MM.1S (cell line): ENCODE measurements at places on chromosomes 13 and 19.

- H3K4me1 ChIP-seq = peaks cover 8% of the 10 kb centered on the region
- H3K4me3 ChIP-seq = no peak overlapping the region
- DNase-seq = no peak
Measured at GRCh38 chr19:48896191-48896720, 2.3 kb downstream of the TULP2 start.

DNA sequence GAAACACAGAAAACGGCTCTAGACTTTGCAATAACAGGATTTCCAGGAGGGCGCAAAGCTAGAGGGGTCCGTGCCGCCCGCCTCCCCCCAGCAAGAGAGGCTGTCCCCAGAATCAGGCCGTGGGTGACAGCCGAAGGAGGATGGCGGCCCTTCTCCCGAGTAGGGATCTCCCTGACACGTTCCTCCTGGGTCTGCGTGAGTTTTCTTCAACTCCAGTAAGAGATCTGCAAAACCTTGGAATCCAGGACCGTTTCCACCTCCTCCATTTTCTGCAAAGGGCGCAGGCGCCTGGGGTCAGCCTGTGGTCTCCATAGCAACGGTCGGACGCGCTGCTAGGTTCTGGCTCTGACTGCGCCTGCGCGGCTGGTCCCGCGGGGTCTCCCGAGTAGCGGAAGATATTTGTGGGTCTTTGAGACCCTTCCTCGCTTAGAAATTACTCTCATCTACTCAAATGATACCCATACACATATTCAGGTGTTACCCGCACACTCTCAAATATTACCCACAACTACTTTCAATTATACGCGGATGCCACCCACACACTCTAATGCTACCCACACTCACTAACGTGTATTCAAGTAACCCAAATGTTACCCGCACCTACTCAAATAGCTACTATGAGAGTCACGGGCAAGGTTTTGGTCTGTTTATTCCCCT lies 2.1 kb downstream of the PNMA8C start:
- no peak overlapping the region for H3K27ac ChIP-seq
- H3K4me3 ChIP-seq = no peak overlapping the region
- H3K27me3 ChIP-seq = peaks cover 87% of the 10 kb centered on the region
- DNase-seq = no peak

DNA sequence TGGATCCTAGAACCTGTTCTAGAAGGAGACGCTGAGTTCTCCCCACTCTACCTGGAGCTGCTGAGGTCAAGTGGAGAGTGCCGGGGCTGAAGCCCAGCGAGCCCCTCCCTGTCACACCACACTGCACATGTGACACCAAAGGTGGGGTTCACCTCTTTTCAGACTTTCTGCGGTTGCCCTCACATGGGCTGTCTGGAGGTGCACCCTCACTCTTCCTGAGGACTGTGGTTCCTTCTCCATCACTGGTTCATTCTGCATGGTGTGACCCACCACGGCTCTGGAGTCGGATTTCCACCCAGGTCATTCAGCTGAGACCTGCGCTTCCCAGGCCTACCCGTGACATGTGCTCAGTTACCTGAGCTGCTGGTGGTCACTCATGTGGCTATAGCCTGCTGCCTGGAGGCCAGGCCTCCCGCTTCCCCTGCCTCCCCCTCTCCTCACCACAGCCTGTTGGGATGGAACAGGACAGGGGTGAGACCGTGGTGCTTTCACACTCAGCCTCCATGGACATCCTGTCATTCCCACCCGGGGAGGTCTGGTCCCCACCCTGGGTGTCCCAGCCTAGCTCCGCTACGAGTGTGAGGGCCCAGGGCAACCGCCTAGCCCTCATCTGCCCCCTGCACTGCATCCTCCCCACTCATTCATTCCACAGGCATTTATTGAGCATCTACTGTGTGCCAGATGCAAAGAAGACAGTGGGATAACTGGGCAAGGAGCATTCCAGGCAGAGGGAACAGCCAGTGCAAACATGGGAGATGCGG lies 605 bp upstream of the A1BG start:
- H3K36me3 ChIP-seq = no peaks in the 10 kb centered on the region
- no peaks in the 10 kb centered on the region for H3K4me1 ChIP-seq
- no peaks in the 10 kb centered on the region for H3K27me3 ChIP-seq

- H3K36me3 ChIP-seq = no peaks in the 10 kb centered on the region
- no peak for DNase-seq
- no peaks in the 10 kb centered on the region for H3K27me3 ChIP-seq
- no peak overlapping the region for H3K27ac ChIP-seq
Measured at GRCh38 chr13:40492511-40492910, 173.9 kb downstream of the FOXO1 start.

- H3K4me3 ChIP-seq = no peak overlapping the region
- DNase-seq = no peak
- H3K4me1 ChIP-seq = no peaks in the 10 kb centered on the region
- H3K27ac ChIP-seq = no peak overlapping the region
Measured at GRCh38 chr13:99792079-99792921, 179.3 kb downstream of the ZIC5 start.

GRCh38 chr13:24678151-24678550 lies 2.1 kb upstream of the ATP12A start:
- H3K36me3 ChIP-seq = no peaks in the 10 kb centered on the region
- 0 out of 2 replicates have a peak, but pooled peaks cover 6% of the 10 kb centered on the region for H3K27me3 ChIP-seq
- H3K4me3 ChIP-seq = no peak overlapping the region
- no peak overlapping the region for H3K27ac ChIP-seq
- no peak for DNase-seq
